Fibroblast of the conjunctiva (primary cell): ENCODE measurements at places on chromosomes 3 and 15.
A peak's percentile ranks its signal among the peaks of the same experiment; 100 is the strongest.

DNA sequence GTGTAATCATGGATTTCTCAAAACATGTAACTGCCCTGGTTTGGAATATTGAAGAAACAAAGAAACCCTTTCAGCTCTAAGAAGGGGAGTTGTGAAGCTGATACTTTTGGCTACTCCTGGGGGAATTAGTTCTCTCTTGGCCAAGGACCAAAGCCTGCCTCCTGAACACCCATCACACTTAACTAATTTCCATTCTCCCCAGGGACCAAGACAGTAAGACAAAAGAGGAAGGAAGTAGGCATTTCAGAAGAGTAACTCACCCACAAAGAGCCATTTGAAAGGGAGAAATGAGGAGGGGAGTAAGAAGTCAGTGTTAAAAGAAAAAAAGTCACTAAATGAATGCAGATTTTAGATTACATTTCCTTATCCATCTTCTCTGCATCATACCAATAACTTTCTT is 328.0 kb upstream of the SOX2 start:
- DNase-seq = no peak

- DNase-seq = no peak
Measured at GRCh38 chr3:16998236-16998923, 113.6 kb downstream of the PLCL2 start.

- no peak for DNase-seq
Measured at GRCh38 chr15:84749111-84749991, 959 bp downstream of the ZNF592 start.

GRCh38 chr3:124876401-124876878 is 10.7 kb downstream of the ITGB5 start:
- no peak for DNase-seq

- no peak for DNase-seq
Measured at GRCh38 chr3:59143447-59143846, 93.6 kb upstream of the CFAP20DC start.

DNA sequence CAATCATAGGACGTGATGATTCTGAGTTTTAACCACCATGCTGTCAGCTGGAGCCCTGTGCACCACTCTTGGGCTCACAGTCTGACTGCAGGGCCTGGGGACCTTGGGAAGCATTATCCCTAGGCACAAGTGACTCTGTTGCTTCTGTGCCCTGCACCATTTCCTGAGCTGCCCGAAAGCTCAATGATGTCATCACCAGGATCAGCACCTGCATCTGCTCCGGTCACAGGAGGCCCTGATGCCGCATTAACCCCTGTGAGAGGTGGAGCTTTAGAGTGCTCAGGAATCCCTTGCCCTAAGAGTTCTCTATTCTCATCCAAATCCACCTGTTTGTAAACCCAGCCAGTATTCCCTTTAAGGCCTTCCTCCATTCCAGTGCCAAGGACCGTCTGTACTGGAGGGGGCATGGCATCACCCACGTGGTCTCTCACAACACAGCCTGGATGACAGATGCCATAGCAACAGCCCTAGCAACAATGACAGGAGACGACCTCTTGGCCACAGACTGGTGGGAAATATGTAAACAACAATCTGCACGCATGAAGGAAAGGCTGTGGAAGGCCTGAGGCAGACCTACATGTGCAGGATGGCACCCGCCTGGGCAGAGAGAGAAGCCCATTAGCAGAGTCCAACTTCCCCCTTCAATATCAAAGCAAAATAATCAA is 37.9 kb downstream of the NTRK3 start:
- no peak for DNase-seq

DNA sequence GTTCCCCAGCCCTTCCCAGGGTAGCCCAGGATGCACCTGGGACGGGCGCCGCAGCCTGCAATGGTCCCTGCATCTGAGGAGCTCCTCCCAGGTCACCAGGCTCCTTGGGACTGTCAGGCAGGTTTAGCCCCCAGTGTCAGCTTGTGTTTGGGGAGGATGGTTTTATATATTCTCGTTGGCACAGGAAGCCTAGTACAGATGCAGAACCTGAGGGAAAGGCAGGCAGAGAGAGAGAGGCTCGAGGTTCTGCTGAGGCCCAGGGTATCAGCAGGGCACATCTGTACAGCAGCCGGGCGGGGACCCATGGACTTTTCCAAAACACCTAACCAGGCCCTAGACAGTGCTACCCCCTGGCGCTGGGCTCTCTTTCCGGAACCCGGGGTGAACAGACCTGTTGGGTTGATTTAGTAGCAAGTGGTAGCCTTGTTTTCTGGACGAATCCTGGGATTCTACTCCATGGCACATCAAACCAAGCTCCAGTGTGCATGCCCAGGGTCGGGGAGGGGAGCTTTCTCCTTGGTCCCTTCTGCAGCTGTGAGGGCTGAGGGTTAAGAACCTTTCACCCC is 8.6 kb downstream of the PAK6 start:
- no peak for DNase-seq

DNA sequence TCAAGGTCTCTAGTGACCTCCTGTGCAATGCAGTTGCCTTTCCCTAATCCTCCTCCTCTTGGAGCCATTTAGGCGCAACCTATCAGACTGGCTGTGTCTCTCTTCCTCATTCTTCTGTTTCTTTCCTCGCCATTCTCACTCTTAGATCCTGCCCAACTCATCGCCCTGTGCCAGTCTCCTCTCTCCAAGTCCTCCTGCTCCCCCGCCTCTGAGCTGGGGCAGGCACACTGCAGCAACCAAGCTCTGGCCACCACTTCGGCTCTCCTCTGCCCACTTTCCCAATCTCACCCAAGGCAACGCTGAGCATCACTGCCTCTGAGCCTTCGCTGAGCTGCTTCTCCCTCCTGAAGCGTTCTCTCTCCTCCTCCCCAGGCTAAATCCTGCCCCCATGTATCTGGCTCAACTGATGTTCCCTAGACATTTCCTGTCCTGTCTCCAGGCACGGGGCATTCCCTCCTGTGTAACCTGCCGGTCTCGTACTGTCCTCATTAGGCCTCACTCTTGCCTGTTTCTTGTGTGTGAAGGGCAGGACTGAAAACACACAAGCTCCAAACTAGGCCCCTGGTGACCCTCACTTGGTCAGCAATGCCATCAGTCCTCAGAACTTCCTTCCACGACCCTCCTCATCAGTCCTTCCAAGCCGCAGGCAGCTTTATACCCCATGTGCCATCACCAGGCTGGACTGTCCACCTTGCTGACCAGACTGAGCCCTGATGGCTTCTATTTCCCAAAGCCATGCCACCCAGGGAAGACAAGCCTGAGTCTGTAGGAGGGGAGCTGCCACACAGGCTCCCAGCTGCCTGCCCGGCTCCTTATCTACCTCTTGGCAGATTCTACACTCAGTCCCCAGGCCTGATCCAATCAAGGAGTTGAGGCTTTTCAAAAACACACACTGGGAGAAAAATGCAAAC is 85.6 kb downstream of the SEC22A start:
- no peak for DNase-seq

- DNase-seq = no peak
Measured at GRCh38 chr3:171172070-171172469, 145.6 kb upstream of the SLC2A2 start.

GRCh38 chr3:149808209-149808829 is 4.7 kb upstream of the RNF13 start:
- DNase-seq = peak; percentile 65

DNA sequence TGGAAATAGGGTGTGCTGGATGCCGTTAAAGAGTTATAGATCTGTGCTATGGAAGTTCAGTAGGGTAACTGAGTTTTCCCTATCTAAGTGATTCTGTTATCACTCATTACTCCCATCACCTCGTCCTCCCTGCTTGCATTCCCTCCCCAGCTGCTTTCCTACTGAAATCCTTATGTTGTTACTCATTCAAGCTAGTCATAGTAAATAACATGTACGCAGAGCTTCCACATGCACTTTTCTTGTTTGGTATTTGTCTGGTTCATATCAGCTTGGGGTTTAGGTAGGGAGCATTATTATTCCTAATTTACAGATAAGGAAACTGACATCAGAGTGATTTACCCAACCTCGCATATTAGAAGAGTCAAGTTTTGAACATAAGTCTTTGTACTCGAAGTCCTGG is 135.1 kb downstream of the HCN4 start:
- DNase-seq = no peak
